ENCODE measurements at places on chromosomes 1 and 21.

DNA sequence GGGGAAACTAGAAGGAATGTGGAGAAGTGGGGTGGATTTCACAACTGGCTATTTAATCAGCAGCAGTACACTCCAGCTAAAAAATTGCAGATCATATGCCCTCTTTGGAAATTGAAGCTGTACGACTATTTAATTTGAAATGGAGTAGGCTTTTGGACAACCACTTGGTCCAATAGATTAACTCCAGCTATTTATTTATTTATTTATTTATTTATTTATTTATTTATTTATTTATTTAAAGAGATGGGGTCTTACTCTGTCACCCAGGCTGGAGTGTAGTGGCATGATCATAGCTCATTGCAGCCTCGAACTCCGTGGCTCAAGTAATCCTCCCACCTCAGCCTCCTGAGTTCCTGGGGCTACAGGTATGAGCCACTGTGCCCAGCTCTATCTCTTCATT is 312.3 kb downstream of the KCNH1 start:
- H3K4me1 ChIP-seq, result no peaks in the 10 kb centered on the region
- H3K27me3 ChIP-seq, result peaks cover 4% of the 10 kb centered on the region
- H3K4me3 ChIP-seq, result no peak overlapping the region

DNA sequence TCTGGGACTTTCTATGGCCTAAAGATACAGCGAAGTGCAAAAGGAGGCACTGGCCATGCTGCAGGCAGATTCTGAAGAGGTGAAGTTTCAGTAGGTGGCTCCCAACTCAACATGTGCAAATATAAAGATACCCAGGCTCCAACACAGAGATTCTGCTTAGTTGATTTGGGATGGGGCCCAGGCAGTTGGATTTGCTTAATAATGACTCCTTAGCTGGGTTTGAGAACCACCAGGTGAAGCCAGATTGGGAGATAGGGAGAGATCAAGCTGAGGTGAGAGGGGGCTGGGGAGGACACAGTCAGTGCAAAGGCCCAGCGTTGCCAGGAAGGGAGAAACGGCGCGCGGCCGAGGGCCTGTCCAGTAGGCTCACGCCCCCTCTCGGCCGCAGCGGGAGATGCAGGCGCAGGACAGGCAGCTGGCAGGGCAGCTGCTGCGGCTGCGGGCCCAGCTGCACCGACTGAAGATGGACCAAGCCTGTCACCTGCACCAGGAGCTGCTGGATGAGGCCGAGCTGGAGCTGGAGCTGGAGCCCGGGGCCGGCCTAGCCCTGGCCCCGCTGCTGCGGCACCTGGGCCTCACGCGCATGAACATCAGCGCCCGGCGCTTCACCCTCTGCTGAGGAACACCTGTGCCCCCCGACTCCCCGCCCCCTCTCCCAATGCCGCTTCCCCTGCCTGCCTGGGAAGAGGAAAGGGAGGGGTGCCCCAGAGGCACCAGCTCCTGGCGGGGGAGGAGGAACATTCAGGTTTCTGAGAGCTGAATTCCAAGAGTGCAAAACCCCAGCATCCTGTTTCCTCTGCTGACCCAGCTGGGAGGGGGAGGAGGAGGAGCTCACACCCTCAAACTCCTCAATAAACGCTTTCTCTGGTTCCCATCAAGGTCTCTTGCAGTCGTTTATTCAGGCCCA is 1.2 kb downstream of the FAM167B start:
- peaks cover 44% of the 10 kb centered on the region for H3K4me1 ChIP-seq
- peak overlapping the region; percentile 60 for H3K4me3 ChIP-seq
- H3K36me3 ChIP-seq, result peaks cover 19% of the 10 kb centered on the region
- peak; percentile 89 for DNase-seq
- peak overlapping the region; percentile 97 for H3K27ac ChIP-seq

DNA sequence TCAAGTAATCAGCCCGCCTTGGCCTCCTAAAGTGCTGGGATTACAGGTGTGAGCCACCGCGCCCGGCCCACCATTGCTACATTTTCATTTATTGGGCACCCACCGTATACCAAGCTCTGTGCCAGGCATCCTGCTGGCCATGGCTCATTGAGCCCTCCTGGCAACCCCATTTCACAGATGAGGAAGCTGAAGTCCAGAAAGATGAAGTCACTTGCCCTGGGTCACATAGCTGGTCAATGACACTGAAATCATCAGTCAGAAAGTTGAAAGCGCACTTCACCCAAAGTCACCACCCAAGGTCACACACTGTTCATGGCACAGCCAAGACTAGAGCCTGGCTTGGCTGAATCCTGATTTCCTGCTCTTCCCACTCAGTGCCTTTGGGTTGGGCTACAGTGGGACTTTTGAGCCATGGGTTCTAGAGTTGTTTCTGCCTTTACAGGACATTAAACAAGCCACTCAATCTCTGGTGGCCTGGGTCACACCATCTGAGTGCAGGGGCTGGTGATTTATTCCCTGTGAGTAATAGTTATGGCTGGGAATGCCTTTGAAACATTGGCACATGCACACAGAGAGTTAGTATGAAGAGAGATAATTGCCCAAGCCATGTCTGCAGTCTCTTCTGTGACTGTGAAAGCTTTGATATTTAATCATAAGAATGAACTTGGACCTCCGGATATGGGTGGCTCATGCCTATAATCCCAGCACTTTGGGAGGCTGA is 16.0 kb upstream of the ARHGEF10L start:
- H3K36me3 ChIP-seq, result no peaks in the 10 kb centered on the region
- H3K27ac ChIP-seq, result no peak overlapping the region
- H3K4me3 ChIP-seq, result no peak overlapping the region

GRCh38 chr1:25243907-25244306 is 3.3 kb downstream of the RSRP1 start:
- H3K27me3 ChIP-seq, result peaks cover 3% of the 10 kb centered on the region
- peak overlapping the region; percentile 70 for H3K27ac ChIP-seq
- peaks cover 60% of the 10 kb centered on the region for H3K4me1 ChIP-seq
- H3K36me3 ChIP-seq, result peaks cover 56% of the 10 kb centered on the region
- no peak overlapping the region for H3K4me3 ChIP-seq
- no peak for DNase-seq

GRCh38 chr1:151924691-151925587 is 15.6 kb upstream of the THEM4 start:
- peak overlapping the region; percentile 54 for H3K27ac ChIP-seq
- no peaks in the 10 kb centered on the region for H3K27me3 ChIP-seq
- peaks cover 20% of the 10 kb centered on the region for H3K4me1 ChIP-seq
- H3K36me3 ChIP-seq, result no peaks in the 10 kb centered on the region
- no peak overlapping the region for H3K4me3 ChIP-seq
